ENCODE measurements at places on chromosomes 4 and X. TPM values are rescaled to one million over a fixed set of nuclear protein-coding genes. Genes with fewer than 3 reads are reported as not detected.

The GAGE1 gene
- total RNA-seq: 91.5 TPM

The FABP2 gene
- total RNA-seq: not detected

The CCDC149 gene
- 11.0 TPM for total RNA-seq

The OCIAD1 gene
- 145 TPM for total RNA-seq

The ZFP42 gene
- 23.8 TPM for total RNA-seq

The HAND2 gene
- total RNA-seq: 2.5 TPM

The TASL gene
- total RNA-seq: not detected

The ARMCX6 gene
- 23.8 TPM for total RNA-seq

The CASP6 gene
- 21.7 TPM for total RNA-seq

DNA sequence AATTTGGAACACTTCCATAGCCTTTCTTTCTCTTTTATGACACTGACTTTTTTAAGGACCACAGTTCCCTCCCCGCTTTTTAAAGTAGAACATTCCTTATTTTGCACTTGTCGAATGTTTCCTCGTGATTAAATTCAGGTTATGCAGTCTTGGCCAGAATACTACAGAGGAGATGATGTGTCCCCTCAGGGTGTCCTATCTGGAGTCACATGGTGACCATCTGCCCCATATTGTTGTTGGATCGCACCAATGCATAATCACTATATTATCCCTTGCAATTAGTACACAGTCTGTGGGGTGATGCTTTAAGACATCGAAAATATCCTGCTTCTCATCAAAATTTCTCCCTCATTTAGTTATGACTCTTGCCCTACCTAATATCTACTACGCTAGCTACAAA lies 27.4 kb downstream of the WDFY3 start:
- no peak for DNase-seq

GRCh38 chr4:124907881-124908280 lies 195.3 kb upstream of the ANKRD50 start:
- peak; percentile 9 for DNase-seq

- no peak for DNase-seq
Observed at GRCh38 chr4:108030332-108030731, 40.6 kb downstream of the HADH start.

DNA sequence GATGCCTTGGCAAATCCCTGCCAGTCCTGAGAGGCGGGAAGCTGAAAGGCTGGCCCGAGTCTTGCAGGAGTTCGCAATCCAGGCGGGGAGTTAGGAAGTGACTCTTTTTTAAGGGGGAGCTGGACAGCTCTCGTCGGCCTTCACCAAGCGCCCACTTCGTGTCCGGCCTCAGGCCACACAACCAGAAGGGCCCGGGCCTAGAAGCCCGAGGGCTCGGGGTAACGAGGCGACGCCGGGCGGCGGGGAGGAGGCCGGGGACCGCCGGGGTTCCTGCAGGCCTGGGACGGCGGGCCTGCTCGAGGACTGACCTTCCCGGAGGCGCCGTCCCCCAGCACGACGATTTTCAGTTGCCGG lies 395 bp downstream of the RAB28 start:
- peak; percentile 56 for DNase-seq

DNA sequence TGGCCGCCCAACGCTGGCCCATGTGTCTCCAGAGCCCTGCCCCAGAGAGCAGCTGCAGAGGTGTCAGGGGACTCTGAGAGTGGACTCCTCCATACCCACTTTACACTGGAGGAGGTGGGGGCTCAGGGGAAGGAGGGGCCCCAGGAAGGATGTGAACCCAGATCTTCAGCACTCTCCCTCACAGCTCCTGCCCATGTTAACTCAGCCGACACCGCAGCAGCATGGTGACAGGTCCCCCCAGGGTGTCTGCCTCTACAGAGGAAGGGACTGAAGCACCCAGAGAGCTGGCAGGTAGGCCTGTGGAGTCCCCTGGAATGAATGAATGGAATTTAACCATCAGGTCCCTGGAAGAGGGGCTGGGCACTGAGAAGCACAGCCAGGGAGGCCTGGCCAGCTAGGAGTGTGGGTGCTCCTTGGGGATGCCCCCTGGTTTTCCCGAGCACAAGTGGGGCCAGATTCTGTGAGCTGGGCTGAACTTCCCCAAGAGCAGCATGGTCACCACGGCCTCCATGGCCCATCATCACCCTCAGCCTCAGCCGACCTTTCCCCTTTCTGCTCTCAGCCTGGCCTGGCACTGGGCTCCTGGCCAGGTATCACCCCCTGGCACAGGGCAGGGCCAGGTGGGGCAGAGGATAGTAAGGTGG lies 21.9 kb downstream of the SH3BP2 start:
- DNase-seq: no peak

DNA sequence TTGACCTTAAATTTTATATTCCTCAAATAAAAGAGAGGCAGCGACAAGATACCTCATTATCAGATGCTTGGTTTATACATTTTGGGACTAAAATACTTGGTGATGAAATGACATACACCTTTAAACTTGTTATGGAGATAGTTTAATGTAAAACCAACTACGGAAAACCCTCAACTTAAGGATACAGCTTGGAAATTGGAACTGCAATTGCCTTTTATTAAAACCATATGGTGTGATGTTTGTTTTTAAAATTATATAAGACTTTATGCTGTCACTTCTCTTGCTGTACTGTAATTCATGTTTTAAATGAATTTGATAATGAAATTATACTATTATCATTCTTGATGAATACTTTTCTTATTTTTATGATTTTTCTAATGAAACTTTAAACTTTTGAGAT lies 25.9 kb downstream of the METTL14 start:
- DNase-seq: no peak

DNA sequence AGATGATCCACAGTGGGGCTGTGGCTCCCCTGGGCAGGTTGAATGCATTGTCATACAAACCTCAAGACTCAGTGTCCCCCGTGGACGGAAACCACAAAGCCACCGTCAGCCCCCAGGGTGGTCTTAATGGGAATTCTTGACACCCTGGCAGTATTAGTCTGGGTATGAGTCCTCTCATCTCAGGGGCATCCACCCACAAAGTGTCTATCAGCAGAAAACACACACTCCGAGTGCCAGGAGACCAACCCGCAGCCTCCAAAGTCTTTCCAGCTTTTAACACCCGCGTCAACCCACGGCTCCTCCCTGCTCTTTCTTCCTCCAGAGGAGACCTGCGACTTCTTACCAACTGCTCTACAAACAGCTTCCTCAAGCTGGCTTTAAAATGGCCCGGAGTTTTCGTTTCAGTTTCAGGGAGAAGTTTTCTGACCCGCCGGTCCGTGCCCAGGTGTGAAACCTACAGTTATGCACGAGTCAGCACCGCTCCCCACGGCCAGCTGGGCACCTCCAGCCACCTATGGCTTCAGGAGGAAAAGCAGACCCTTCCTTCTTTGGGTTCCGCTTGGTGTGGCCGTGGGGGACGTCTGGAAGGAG lies 14.4 kb upstream of the ASMTL start:
- DNase-seq: no peak

- peak; percentile 65 for DNase-seq
Observed at GRCh38 chr4:2935762-2936743, 27.2 kb downstream of the NOP14 start.

GRCh38 chrX:100411802-100412715 lies 2.0 kb upstream of the PCDH19 start:
- no peak for DNase-seq

- no peak for DNase-seq
Observed at GRCh38 chrX:4642114-4642513, 928.7 kb upstream of the PRKX start.

DNA sequence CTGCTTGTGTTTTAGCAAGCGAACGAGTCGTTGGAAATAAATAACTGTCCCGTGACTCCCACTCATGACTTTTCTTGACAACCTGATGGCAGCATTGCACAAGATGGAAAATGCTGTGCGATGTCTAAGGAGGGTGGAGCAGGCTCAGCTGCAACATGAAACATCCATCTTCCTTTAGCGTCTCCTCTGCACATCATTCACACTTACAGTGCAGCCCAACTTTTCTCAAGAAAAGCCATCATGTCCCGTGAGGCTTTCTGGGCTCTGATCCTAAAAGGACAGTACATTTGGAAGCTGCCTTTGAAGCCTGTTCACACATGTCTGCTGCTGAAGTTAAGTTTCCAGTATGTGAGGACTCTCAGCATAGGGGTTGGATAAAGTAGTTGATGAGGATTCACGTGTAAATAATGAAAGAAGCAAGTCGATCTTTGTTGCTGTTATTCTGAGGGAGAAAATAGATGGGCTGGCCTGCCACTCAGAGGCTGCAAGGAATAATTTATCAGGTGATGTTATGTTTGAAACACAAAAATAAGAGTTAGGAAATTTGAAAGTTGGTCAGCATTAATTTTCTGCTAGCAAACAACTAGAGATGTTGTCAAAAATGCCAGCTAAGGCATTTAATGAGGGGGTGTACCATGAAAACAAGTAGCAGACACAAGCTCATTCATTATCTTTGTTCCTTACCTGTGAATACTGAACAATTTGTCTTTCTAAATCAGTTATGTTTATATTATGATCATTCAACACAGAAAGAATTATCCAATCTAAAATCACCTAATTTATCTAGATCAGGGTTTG lies 328.7 kb upstream of the ZFP42 start:
- DNase-seq: no peak

DNA sequence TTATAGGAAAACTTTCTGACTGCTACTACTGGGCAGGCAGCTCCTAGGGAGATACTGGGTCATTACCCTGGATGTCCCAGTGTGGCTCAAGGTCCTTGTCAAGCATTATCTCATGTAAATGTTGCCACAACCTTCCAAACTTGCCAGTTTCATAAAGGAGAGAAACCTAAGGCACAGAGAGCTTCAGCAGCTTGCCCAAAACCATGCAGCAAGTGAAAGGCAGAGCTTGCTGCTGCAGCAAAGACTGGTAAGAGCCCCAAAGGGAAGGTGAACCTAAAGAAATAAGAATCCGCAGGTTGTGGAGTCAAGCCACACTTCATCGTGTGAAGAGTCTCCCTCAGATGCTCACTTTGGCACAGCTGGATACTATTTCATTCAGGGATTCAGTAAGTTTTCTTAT lies 2.3 kb downstream of the MPP1 start:
- DNase-seq: no peak

DNA sequence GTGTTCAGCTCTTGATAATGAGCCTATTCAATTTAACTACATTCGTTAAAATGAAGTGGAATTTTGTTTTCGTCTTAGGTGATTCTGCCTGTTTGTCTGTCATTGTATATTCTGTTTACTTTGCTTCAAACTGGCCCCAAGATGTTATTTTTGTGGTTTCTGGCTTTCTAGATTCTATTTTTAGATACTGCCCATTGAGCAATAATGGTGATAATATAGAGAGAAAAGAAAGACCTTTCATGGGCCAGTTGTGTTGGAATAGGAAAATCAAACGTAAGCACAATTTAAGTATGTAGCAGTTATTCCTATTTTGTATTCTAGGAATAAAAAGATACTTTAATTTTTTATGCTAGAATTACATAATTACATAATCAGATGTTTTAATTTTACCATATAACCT lies 4.0 kb downstream of the CDKN2AIP start:
- no peak for DNase-seq

DNA sequence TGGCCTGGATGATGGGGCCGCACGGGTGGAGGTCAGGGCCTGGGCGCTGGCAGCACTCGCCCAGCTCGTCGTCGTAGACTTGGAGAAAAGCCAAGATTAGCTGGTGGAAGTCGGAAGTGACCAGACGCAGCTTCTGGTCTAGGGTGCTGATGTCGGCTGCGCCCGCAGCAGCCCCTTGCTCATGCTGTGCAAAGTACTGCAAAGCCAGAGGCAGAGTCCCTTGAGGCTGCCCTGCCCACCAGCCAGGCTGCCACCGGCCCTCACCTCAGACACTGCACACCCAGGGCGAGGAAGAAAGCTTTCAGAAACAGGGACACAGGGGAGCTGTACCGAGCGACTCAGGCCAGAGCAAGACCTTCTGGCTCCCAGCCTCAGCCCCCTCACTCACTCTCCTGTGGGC lies 9.7 kb upstream of the TREX2 start:
- no peak for DNase-seq

DNA sequence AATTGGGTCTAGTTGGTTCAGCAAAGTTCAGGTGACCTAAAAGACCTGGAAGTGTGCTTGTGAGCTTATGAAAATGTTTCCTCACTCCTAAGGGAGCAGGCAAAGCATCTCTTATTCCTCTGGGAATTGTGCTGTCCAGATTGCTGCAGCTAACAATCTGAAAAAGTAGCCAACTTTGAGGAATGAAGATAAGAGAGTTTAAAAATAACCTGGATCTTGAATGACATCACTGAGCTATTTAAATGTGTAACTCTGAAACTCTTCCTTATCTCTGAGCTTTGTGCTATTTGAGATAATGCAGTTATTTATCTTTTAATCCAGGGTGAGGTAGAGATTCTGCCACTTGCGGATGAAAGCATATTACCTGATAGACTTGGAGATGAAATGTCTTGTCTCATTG lies 384.8 kb downstream of the PPP4R3C start:
- DNase-seq: no peak

DNA sequence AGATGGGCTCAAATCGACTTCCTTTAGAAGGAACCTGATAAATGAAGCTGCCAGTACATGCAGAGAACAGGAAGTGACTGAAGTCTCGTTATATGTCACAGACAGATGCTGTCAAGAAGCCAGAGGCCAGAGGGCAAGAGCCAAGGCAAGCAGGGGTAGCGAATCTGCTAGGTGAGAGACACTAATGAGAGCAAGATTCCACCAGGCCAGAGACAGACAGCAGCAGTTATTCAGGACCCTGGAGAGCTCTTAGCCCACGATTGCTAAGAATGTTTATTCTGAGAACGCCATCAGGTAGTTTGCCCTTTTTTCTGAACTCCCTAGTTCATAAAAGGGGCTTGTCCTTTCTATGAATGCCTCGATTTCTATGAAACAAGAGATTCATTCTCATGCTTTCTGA lies 73.7 kb downstream of the BEND2 start:
- DNase-seq: peak; percentile 4

DNA sequence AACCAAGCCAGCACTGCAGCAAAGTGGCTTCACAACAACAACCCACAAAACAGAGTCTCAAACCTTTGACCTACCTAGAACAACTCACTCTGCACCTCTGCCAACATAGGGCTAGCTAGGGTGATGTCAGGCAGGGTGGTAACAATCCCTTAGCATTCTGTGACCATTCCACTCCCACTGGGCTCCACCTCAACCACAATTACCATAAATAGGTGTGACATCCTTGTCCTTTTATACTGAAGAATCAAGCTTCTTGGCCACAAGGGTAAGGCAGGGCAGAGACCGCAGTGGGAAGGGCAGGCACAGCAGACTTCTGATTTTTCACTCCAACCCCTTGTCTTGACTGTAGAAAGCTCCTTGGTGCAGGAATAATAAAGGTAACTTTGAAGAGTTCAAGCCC lies 795.4 kb upstream of the DIAPH2 start:
- DNase-seq: no peak

- DNase-seq: no peak
Observed at GRCh38 chrX:40097141-40097503, 636 bp downstream of the BCOR start.

- DNase-seq: peak; percentile 75
Observed at GRCh38 chrX:10755439-10756334, 135.3 kb upstream of the MID1 start.
